ENCODE measurements at places on chromosomes 12 and 14.

- no peak for DNase-seq
Observed at GRCh38 chr14:46399049-46399448, 252.5 kb downstream of the RPL10L start.

- no peak for DNase-seq
Observed at GRCh38 chr12:104133321-104133720, 4.7 kb downstream of the NFYB start.

DNA sequence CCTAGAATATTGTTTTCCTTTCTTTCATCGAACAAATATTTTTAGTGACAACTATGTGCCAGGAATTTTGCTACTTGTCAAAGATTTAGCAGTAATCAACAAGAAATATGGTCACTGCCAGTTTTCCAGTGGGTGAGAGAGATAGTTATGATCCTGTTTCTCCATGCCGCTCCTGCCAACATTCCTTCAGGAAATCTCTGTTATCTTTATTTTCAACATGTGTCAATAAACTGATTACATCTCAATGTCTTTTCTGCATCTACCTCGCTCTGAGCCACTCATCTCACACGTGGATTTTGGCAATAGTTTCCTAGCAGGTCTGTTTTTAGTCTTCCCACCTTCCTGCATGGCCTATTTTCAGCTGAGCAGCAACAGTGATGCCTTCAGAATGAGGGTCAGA, 650.0 kb upstream of the STXBP6 start:
- DNase-seq: no peak

- no peak for DNase-seq
Observed at GRCh38 chr14:68918612-68919011, 60.5 kb downstream of the ACTN1 start.

DNA sequence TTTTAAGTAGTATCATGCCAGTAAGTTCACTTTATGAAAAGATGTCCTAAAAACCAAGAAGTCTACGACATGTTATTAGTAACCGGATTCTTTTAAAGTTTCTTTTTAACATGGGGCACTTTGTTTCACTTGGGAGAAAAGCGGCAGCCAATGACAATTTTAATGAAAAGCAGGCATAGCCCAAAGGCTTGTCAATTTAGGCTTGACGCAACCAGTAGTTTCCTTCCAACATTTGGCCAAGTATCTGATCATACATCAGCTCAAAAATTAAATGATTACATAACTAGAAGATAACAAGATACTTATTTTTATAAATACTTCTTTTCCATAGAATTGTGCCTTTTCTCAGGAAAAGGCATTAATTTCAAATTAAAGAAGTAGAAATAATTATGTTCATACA, 112.8 kb downstream of the TXNDC16 start:
- DNase-seq: no peak

DNA sequence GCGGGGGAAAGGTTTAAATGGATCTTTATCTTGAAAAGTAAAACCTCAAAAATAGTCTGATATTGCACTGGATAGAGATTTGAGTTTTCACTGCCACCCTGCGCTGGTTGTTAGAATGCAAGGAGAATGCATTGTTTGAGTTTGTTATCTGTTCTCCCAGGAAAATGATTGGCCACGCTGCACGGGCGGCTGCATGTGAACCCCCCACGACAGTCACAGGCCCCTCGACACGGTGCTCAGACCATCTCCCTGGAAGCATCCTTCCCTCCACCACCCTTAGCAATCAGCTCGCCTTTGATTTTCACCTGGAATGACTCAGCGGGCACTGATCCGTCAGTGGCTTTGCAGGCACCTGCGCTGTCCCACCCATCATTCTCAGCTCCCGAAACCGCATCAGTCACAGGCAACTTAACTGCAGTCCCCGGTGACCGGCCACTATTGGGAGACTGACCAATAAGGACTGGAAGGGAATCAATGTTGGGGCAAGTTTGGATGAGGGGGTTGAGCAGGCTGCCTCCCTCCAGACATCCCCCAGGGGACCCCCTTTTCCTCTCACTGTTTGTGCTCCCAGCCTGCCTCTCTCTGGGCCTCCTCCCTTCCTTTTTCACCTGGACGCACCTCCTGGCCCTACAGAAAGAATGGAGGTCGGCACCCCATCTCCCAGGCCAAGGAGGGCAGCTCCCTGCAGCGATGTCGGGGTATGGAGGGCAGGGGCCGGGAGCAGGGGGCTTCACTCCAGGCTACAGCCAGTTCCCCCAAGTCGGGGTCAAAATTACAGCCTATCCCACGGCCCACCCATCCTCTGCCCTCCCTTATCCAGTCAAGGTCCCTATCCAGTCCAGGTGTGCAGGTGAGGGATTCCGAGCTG, 28.5 kb upstream of the C14orf180 start:
- DNase-seq: no peak

DNA sequence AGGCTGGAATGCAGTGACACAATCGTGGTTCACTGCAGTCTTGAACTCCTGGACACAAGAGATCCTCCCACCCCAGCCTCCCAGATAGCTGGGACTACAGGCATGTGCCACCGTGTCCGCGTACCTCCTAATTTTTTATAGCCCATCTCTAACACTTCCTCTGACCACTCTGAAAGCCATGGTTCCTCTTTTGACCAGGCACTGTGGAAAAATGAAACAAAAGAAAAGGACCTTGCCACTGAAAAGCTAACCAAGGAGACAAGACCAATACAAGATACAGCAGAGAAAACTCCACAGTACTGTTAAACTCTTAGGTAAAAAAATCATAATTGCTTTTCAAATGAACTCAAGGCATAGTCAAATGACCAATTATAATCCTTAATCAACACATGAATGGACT, 233.3 kb downstream of the NEDD1 start:
- DNase-seq: no peak

- no peak for DNase-seq
Observed at GRCh38 chr12:106211973-106212372, 35.8 kb downstream of the CKAP4 start.

- no peak for DNase-seq
Observed at GRCh38 chr14:71308671-71309070, 401.4 kb downstream of the PCNX1 start.

- no peak for DNase-seq
Observed at GRCh38 chr12:89918172-89918846, 209.7 kb upstream of the ATP2B1 start.

GRCh38 chr12:6435961-6436715, 8.6 kb upstream of the CD27 start:
- no peak for DNase-seq

- no peak for DNase-seq
Observed at GRCh38 chr14:73452341-73453186, 5.8 kb downstream of the NUMB start.

DNA sequence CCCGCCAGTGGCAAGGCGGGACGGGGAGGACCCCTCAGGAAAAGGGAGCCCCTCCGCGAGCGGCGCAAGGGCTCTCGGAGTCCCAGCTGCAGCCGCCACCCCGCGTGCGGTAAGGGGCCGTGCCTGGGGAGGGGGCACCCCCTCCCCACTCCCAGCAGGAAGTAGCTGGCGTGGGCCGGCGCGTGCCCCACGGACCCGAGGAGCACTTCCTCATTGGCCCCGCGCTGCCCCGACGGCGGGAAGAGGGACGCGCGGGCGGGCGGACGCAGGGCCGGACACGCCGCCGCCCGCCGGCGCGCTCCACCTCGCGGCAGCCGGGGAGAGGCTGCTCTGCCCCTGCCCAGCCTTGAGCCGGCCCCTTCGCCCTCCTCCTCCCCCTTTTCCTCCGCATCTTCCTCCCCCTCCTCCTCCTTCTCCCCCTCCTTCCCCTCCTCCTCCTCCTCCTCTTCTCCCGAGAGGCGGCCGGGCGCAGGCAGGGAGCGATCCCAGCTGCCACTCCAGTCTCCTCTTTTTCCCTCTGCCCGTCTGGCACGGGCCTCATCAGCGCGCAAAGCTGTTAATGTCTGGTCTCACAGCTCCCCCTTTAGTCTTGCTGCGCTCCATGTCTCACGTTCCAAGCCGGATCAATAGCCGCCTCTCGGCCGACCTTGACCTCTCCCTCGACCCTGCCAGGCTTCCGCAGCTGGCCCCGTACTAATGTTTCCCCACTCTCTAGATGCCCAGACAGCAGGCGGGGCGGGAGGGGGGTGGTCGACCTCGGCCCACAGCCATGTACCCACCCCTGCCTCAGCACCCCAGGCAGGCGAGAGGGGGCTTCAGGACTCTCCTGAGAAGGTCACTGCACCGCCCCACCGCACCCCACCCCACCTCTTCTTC, 2.6 kb upstream of the BCL11B start:
- DNase-seq: peak; percentile 82

DNA sequence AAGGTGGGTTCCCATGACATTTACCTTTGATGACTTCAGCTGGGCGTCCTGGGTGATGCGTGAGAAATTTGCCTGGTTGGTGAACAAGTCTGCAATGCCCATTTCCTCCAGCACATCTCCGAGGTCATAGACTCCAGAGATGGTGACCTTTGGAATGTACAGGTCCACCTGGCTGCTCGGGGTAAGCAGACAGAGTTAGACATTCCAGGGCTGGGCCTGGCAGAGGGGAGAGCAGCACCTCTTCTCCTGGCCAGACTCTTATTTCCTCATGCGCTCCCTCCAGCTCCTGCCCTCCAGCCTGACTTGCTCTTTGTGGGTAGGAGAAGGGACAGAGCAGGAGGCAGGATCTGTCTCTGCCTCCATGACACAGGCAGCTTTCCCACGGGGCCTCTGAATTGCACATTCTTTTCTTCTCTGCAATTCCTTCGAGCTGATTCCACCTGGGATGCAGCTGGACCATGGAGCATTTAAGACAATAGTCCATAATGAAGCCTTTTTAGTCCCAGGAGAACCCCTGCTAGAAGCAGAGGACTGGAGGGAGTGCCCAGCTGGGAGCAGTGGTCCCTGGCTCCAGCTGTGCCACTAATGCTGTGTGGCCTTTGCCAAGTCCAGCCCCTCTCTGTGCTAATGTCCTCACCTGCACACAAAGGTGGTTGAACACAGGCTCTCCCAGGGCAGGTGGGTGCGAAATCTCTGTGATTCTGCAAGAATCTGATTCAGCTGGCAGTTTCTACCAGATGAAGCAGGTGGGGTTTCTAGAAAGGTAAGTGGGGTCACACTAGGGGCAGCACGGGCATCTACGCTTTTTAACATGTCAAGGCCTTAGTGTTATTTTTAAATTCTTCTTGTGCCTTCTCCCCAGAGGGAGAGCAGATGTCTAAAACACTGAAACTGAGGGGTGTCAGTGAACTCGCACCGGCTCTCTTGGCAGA, 13.2 kb upstream of the SERPINA10 start:
- no peak for DNase-seq

DNA sequence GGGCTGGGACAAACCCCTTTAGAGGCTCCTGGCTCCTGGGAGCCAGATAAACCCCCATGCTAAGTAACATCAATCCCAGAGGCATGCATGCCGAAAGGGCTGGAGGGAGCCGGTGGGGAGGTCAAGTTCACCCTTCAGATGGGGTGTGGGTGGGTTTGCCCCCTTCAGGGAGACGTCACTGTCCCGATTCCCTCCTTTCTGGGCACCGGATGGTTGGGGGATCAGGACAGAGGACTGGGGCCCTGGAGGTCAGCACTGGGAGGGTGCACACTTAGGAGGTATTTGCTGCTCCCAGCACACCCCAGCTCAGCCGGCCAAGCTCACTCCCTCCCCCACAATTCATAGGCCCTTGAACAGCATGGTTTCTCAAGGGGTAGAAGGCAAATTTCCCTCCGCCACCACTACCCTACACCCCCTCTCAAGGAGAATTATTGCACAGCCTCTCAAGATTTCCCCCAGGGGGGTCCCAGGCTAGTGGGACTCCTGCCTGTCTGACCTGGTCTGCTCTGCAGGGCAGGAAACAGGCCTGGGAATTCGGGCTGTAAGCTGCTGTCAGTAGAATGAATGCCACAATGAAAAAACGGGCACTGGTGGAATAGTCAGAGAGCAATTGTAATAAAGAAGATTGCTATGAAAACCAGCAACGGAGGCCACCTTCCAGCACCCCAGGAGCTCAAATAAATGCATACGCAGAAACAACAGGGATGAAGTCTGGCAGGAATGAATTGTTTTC, 63.5 kb downstream of the GALNT16 start:
- DNase-seq: no peak

DNA sequence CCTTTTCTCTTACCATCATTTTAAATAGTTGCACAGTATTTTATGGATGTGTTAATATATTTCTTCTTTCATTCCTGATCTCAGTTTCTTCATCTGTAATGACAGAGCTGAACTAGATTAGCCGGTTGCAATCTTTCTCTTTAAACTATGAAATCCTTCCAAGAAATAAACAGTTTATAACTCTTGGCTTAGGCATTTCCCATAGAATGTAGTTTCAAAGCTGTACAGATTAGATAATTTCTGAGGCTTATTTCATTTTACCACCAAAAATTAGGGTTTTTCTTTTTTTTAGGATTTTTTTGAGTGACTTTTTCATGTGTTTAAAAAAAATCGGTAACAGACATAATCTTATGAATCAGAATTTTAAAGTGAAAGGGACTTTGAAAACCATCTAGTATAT, 144.0 kb downstream of the RAD51B start:
- DNase-seq: no peak

- no peak for DNase-seq
Observed at GRCh38 chr14:96623676-96624484, 121.7 kb downstream of the PAPOLA start.

GRCh38 chr12:56216461-56216860, 5.3 kb downstream of the RNF41 start:
- no peak for DNase-seq

DNA sequence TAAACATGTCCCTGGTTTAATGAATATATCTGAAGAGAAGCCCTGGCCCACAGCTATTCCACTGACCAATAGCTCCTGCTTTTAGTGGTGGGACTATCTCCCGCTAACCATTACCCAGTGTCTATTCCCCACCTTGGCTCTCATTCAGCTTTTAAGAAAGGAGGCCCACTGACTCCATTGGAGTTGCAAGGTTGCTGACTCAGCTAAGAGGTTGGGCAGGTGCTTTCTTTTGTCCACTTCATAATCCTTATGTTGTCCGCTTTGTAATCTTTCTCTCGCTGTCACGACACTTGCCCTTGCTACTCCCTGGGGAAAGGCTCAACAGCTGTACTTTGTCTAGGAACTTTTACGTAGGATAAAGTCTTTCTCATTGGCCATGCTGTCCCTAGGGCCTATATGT, 453.4 kb upstream of the CCDC196 start:
- no peak for DNase-seq

- no peak for DNase-seq
Observed at GRCh38 chr14:71430678-71431376, 501.4 kb upstream of the RGS6 start.

Measured in AG08396 (cell line).